ENCODE measurements at places on chromosomes 1 and 21. TPM values are rescaled to one million over a fixed set of nuclear protein-coding genes. Genes with fewer than 3 reads are reported as not detected.

EXO1 gene
- 50.1 TPM for total RNA-seq

AMPD1 gene
- total RNA-seq = not detected

DIO1 gene
- not detected for total RNA-seq

GPR3 gene
- 2.8 TPM for total RNA-seq

HPCAL4 gene
- not detected for total RNA-seq

LCE1D gene
- total RNA-seq = not detected

TSPAN2 gene
- 0.59 TPM for total RNA-seq

WDR64 gene
- total RNA-seq = not detected

CCDC181 gene
- 1.5 TPM for total RNA-seq

ETV3L gene
- total RNA-seq = not detected
